ENCODE measurements at places on chromosomes 7 and 10.

GRCh38 chr7:80637911-80638765 lies at the start of gene CD36:
Gene CD36, plus strand, starts transcription at chr7:80638642. Its CDS starts 8,099 bp downstream, at chr7:80646741.
- DNase-seq: no peak

GRCh38 chr10:19749185-19749729 lies 67.0 kb upstream of the PLXDC2 start:
- DNase-seq: no peak

DNA sequence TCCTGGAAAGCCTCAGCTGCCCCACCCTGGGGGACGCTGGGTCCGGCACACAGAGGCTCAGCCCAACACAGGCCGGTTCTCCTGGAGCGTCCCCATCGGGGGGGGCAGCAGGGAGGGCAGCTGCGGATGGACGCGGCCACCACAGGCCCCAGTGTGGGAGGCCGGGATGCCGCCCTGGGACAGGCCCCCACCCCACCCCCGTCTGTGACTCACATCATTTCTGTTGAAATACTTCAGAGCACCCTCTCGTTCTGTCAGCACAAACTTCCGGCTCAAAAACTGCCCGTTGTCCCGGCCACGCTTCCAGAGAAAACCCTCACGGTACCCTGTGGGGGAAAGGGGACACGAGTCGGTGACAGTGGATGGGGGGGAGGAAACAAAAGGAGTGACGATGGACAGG lies 28.5 kb downstream of the GET4 start:
- no peak for DNase-seq

DNA sequence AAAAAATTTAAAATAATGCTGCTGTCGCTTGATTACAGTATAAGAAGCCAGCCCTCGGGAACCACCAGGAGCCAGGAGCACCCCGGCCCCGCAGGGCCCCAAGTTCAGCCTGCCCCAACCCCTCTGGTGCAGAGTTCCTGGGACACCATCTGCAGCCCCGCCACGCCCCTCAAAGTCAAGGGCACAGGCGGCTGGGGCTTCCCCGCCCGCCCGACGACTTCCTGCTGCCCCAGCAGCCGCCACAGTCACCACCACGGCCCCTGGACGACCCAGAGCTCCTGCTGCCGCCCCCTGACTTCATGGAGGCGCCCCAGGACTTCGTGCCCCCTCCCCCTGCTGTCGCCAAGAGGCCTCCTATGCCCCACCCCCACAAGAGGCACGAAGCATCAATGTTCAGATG lies 103.6 kb upstream of the PDSS1 start:
- DNase-seq: no peak

- no peak for DNase-seq
Measured at GRCh38 chr7:138885383-138886147, 87.6 kb upstream of the ATP6V0A4 start.

GRCh38 chr10:71432101-71432905 lies 35.6 kb downstream of the CDH23 start:
- no peak for DNase-seq

- no peak for DNase-seq
Measured at GRCh38 chr10:69506487-69506833, 55.2 kb downstream of the TSPAN15 start.

GRCh38 chr10:30736685-30737232 lies 107.2 kb upstream of the LYZL2 start:
- DNase-seq: no peak

DNA sequence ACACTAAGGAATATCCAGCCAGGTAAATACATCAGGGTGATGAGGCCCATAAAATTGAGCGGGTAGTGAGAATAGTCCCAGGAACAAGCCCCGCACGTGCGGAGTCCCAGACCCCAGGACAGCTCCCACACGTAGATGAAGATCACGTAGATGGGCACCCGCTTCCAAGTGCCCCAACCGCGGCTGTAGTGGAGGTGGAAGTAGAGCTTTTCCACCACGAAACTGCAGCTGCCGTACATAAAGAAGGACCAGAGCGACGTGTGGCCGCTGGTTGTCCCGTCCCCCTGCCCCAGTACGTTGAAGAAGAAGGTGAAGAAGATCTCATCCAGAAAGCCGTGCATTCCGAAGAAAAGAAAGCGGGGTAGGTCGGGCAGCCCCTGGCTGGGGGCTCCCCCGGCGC lies 948 bp downstream of the TMEM229A start:
- no peak for DNase-seq

DNA sequence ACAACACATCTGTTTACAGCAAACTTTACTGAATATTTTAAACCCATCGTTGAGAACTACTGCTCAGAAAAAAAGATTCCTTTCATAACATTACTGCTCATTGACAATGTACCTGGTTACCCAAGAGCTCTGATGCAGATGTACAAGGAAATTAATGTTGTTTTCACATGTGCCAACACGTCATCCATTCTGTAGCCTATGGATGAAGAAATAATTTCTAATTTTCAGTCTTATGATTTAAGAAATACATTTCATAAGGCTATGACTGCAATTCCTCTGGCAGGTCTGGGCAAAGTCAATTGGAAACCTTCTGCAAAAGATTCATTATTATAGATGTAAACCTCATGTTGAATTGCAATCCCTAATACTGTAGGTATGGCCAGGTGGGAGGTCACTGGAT lies 16.7 kb upstream of the CNNM1 start:
- DNase-seq: no peak

DNA sequence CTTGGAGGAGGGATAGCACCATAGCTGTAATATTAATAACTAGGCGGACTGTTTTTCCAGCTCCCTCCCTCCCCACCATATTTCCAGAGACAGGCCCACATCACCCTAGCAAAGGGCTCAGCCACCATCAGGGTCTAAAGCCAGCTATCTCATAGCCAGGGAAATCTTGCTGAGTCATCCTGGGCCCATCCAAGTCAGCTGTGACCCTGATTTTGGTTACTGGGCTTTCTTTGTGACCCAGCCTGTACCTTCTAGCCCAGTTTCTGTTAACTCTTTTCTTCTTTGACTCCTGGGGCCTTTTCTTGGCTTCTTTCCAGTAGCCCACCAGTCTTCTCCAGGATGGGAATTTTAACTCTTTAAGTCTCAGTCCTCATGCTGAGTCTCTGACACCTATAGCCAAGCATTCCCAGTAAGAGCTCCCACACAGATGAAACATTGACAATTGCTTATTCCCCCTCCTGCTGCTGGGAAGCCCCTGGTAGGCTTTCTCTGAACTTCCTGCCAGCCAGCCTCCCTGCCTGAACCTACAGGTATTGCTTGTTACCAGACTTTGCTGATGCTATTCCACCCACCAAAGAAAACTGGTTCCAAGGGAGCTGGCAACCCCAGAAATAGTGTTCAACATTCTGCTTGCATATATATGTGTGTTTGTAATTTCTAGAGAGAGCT lies 34.8 kb upstream of the ADO start:
- DNase-seq: no peak

GRCh38 chr10:126432507-126432906 lies 44.2 kb upstream of the ADAM12 start:
- DNase-seq: no peak

DNA sequence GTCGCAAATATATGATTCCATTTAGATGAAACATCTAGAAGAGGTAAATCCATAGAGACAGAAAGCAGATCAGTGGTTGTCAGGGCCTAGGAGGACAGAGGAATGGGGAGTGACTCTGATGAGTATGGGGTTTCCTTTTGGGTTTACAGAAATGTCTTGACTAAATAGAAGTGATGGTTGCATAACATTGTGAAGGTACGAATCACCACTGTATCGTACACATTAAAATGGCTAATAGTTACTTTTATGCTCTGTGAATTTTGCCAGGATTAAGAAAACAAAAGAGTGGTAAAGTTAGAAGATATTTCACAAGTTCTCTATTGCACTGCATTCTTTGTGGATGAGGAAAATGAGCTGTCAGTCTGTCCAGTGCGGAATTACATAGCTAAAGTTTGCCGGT lies 407.4 kb downstream of the KCNMA1 start:
- DNase-seq: no peak

GRCh38 chr10:59677253-59677831 lies 32.3 kb downstream of the SLC16A9 start:
- DNase-seq: no peak

- DNase-seq: no peak
Measured at GRCh38 chr7:135317676-135318325, 84.2 kb downstream of the STRA8 start.

Measured in stimulated activated CD8-positive, alpha-beta memory T cell treated with anti-CD3 and anti-CD28 coated beads, Interleukin-4, amount 100 ng/mL, for 1 hour (primary cell).